ENCODE measurements at places on chromosomes 16 and 17. TPM values are rescaled to one million over a fixed set of nuclear protein-coding genes. Genes with fewer than 3 reads are reported as not detected.
A peak's percentile ranks its signal among the peaks of the same experiment; 100 is the strongest.

The HCRT gene
- not detected for total RNA-seq

- DNase-seq, result peak; percentile 67
Observed at GRCh38 chr17:75113798-75114551, 4.2 kb downstream of the ARMC7 start.

The TBC1D3B gene
- total RNA-seq, result 0.86 TPM

DNA sequence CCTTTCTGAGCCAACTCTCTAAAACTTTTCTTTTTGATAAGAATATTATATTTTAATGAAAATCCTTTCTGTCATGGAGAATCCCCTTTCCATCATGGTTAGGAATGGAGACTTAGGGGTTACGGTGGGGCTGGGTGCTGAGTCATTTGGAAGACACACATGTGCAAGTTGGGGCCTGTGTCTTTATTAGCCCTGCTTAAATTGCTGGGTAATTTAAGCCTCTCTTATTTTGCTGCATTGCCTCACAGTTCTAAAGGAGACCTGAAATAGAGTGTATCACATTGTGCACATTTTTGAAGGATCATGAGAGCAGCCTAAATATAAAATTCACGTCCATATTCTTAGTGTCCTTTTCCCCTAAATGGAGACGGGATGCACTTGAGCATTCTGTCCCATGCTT, 61.8 kb upstream of the RBFOX1 start:
- DNase-seq, result no peak

- DNase-seq, result no peak
Observed at GRCh38 chr17:65455972-65456343, 105.5 kb downstream of the AXIN2 start.

The ITGB3 gene
- 96.8 TPM for total RNA-seq

The FOXN1 gene
- total RNA-seq, result not detected

DNA sequence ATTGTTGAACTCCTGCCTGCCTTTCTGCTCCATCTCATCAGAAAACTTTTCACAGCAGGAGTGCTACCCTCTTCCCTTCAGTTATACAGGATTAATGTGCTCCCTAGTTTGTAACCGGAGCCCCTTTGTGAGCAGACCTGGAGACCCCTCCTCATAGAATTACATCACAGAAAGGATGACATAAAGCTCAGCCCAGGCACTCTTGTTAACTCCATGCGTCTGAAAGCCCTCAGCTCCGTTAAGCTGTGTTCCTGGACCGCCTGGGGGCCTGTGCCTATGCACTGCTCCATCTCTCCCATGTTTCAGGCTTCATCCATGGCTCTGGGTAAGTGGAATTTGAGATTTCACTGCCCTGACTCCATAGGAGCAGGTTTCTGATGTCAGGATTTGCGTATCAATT, 7.6 kb downstream of the WSCD1 start:
- no peak for DNase-seq

GRCh38 chr16:85152414-85153030, 40.2 kb upstream of the CIBAR2 start:
- no peak for DNase-seq

The PRR15L gene
- total RNA-seq, result not detected

GRCh38 chr16:63373744-63374143, 1337.5 kb upstream of the CDH8 start:
- DNase-seq, result no peak

The RRAD gene
- total RNA-seq, result 0.60 TPM

DNA sequence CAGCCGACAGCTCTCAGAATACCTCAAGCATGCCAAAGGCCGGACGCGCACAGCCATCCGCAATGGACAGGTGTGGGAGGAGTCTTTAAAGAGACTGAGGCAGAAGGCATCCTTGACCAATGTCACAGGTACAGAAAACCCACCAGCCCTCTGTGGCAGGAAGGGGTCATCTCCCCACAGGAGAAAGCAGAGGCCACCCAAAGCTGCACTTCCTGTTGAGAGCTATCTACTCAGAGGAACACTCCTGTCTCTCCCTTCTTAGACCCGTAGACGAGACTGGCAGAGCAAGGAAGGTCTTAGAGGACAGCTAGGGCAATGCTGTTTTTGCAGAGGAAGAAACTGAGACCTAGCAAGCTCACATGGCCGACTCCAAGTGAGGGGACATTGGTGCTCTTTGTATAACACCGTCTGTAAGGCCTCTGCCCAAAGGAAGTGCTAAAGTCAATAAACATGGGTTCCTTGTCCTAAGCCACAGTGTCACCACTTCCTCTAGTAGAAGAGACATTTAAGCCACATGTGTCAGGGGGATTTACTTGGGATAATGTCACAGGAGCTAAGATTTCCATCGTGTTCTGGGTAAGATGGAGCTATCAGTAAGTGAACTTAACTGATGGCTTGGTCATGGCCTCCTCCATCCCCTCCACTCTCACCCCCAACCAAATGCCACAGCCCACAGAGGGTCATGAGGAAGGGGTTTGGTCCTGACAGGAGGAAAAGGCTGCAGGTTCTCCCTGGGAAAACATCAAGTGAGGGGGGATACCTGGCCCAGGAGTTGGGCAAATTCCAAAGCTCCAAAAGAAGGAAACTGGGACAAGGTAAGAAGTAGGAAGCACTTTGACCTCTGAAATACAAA, 9.4 kb downstream of the LPO start:
- DNase-seq, result no peak

The PDILT gene
- total RNA-seq, result not detected

GRCh38 chr16:86354641-86355513, 155.4 kb upstream of the FOXF1 start:
- DNase-seq, result no peak

The PRDM7 gene
- not detected for total RNA-seq

DNA sequence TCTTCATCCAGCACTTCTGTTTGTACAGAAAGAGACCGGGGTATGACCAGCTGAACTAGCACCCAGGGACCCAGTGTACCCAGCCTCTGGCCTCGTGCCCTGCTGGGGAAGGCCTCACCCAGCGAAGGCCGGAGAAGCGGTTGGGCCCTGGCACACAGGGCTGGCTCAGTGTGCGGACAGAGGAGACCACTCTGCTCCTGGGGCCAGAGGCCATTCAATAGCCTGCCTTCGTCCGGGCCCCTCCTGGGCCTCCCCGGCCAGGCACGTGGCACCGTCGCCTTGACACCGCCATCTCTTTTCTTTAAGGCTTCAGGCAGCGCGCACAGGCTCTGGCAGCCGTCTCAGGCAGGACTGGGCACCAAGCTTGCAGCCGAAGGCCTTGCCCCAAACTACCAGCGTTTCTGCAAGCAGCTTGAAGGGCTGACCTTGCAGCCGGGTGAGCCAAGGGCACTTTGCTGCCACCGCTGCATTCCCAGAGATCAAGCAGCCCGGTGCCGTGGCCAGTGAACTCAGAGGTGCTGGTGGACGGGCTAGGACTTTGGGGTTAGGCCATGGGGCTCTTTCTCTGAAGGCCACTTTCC, 8.0 kb downstream of the TAX1BP3 start:
- DNase-seq, result no peak

DNA sequence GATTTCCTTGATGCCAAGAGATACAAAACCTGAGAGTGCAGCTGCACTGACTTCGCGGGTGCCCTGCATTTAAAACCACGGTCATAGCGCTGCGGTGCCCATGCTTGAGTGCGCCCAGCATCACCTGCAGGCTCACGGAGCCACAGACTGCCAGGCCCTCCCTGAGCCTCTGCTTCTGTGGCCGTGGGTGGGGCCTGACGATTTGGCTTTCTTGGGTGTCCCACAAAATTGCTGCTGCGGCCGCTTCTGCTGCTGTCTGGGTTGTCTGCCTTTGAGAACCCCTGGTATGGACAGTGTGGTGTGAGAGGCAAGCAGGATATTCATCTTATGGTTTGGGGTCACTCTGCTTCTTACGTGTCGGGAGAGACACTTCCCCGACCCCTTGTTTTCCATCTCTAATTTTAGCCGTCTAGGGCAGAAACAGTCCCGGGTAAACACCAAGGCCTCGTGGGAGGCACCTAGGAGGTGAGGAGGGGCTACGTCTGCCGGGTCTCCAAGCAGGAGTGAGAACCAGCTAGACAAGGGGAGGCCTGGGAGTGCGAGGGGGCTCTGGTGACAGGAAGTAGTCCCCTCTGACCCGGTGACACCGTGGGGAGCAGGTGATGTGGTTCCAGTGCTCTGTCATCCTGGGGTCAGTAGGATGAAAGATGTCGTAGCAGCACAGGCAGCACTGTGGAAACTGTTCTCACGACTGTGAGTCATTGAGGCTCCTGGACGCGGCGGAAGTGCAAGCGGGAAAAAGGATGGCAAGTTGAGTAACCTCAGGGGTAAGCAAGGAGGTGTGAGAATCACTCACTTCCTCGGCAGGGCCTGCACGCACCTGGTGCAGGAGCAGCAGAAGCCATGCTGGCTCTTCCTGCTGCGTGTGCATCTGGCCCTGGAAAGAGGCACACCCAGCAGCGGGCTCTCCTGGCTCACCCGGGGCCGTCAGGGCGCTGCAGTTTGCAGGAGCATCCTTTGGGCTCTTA, 176.3 kb downstream of the RPTOR start:
- no peak for DNase-seq

GRCh38 chr16:46748775-46749705, 896 bp upstream of the MYLK3 start:
- no peak for DNase-seq

DNA sequence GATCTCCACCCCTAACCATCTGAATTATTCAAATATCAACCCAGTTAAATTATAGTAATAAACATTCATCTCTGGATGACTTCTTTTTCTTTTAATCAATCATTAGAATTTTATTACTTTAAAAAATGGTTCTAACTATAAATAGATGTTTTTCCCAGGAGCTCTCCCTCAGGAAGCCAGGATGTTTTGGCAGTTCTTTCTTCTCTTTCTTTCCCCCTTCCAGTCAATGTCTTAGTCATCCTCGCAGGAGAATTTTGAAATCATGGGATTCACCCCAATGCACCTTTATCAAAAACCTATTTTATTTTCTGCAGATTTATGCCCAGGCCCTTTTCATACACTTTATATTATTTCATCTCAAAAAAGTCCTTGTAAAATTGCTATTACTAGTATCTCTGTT, 711.6 kb downstream of the CDH11 start:
- no peak for DNase-seq

DNA sequence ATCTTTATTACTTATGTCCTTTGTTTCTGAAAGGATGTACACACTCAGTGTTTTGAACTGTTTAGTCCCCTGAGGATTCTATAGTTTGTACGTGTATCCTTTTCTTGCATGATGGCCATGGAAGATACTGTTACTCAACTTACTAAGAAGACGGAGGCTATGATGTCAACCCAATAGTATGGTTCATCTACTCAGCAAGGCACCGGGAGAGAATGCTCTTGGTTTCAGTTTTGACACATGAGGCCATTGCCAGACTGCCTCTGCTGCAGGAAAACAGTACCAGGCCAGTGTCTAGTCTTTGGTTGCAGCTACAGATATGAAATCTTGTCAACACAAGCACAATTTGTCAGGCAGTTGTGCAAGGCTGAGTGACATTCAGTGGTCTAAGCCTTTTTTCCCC, 134.5 kb downstream of the MRTFB start:
- DNase-seq, result no peak

DNA sequence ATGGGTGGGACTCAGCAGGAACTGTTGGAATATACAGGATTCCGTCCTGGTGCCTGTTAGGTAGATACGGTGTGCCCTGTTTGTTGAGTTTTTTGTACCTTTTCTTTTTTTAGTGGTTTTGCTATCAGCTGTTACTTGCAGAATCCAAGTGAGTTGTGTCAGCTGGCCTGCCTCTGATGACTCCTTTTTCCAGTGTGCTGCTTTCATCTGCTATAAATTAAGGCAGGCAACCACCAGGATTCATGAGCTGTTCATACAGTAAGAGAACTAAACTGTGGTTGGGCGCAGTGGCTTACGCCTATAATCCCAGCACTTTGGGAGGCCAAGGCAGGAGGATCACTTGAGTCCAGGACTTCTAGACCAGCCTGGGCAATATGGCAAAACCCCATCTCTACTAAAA, 79.9 kb downstream of the WNT3 start:
- DNase-seq, result no peak

The UTS2R gene
- total RNA-seq, result not detected

- no peak for DNase-seq
Observed at GRCh38 chr17:61729690-61730268, 133.5 kb downstream of the BRIP1 start.

DNA sequence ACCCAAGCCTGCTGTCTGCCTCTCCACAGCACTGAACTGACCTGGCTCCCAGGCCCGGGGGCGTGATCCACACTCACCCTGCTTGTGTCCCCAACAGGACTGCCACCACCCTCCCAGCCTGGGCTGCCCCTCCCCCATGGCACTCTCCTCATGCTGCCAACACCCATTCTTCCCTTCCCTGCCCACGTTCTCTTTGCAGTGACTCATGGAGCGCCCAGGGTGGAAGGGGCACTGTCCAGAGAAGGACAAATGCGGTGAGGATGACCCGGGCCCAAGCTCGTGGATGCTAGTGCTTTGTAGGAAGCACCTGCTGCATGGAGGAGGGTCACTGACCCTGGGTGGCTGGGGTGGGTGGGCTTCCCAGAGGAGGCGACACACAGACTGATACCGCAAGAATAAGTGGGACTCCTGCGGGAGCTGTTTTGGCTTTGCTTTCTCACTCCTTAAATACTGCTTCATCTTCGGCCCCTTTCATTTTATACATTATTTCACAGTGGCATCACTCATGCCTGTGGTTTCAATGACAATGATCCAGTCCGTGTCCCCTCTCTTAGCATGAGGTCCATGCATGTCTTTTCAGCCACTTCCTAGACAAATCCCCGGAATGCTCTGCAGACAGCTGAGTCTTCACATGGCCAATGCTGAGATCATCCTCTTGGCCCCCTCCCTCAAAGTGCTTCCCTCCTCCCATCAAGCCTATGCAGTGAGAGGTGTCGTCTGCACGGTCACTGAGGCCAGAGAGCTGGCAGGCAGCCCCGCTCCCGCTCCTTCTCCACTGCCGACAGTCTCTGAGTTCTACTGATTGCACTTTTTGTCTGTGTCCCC, 17.6 kb downstream of the CDK5R1 start:
- DNase-seq, result no peak

GRCh38 chr16:71628810-71629209, 2.8 kb downstream of the MARVELD3 start:
- peak; percentile 37 for DNase-seq

Data from pulmonary artery endothelial cell (primary cell).